ENCODE measurements at places on chromosomes 2 and 18.

GRCh38 chr2:236787885-236788284 is 218.3 kb downstream of the ACKR3 start:
- DNase-seq = no peak

GRCh38 chr2:189153619-189154018 is 25.9 kb downstream of the COL5A2 start:
- no peak for DNase-seq

DNA sequence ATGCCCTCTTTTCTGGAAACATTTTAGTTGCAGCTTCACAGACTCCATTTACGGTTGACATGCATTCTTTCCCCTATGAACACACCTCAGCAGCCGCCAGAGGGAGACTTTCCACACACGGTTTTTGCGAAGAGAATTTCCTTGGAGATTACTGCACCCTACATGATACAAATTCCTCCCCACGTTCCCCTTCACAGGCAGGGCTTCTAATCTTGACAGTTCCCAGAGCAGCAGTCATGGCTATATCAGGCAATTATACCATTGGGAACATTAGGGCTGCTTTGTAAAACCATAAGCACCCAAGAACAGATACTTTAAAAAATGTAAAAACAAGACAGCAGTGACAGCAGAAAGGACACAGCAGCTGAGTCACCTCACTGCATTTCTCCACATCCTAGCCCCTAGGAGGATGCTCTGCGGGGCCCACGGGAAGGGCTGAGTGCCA is 253.8 kb downstream of the TGIF1 start:
- peak; percentile 28 for DNase-seq

GRCh38 chr2:223100061-223100511 is 48.1 kb downstream of the KCNE4 start:
- no peak for DNase-seq

DNA sequence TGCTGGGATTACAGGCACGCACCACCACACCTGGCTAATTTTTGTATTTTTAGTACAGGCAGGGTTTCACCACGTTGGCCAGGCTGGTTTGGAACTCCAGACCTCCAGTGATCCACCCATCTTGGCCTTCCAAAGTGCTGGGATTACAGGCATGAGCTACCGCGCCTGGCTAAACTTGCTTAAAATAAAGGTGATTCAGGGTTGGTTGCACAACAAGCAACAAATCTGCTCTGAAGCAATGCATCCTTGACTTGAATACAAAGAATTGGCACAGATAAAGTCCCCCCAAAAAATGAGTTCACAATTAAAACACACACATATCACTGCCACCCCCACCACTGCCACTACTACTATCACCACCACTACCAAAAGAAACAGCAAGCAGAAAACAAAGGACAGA is 34.9 kb downstream of the CCDC88A start:
- no peak for DNase-seq

DNA sequence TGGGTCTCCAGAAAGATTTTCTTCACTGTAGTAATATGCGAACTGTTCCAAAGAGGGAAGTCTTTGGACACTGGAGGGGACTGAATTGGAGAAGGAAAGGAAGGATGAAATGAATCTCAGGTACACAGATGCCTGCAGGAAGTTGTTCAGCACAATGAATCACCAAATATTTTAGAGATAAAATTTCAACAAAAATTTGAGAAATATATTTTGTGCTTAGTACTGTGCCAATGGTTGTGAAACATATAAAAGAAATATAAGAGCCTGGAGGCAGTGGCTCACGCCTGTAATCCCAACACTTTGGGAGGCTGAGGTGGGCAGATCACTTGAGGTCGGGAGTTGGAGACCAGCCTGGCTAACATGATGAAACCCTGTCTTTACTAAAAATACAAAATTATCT is 3.2 kb downstream of the ELMOD3 start:
- DNase-seq = no peak

DNA sequence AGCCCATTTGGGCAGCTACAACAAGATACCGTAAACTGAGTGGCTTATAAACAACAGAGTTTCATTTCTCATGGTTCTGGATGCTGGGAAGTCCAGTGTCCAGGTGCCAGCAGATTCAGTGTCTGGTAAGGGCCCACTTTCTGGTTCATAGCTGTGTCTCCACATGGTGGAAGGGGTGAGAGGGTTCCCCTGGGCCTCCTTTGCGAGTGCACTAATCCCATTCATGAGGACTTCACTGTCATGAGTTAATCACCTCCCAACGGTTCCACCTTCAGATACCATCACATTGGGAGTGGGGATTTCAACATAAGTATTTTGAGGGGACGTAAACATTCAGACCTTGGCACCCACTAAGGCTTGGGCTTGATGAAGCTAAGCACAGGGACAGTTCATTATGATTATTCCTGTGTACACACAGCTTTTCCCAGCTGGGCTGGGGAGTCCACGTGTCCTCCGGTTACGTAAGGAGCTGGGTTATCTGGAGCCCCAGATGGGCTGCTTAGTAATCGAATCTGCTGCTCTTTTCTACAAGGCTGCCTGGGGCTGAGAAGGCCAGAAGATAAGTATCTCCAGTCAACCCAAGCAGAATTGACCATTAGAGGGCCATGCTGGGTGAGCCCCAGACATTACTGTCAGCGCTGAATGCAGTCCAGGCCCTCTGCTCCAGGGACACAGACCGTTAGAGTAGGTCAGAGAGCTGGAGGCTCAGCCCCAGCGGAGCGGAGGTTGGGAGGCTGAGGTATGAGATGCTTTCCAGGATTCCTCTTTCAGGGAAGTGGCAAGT is 42.7 kb downstream of the EPAS1 start:
- no peak for DNase-seq

GRCh38 chr2:18901242-18901641 is 311.9 kb upstream of the NT5C1B start:
- no peak for DNase-seq

GRCh38 chr18:9379118-9379517 is 44.5 kb downstream of the TWSG1 start:
- DNase-seq = no peak

DNA sequence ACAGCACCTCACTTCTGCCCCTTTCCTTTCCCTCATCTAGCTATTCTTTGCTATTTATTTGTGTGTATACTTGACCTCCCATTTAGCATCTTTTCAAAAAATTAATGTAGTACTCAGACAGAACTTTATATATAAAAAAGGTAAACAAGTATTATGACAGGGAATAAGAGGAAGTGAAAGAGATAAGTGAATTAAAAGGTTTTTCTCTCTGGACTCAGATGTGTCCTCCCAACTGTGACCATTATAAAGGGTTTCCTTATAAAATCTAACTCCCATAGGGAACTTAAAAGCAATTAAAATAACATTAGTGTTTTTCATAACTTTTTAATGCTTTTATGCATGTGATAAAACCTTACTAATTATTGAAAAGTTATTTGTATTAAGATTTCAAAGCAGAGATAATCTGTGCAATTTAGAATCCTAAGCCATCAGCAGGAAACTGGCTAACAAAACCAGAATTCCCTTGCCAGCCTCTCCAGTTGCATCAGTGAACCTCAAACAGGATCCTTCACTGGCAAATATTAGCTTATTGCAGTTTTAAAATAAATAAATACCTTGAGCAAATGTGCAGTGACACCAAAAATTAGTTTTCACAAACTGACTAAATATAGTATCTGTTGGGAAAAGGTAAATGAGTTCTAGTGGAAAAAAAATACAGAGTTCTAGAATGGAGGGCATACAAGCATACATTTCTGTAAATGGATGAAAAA is 930.7 kb downstream of the BCL11A start:
- no peak for DNase-seq

- DNase-seq = no peak
These were observed 168.1 kb downstream of the TRIB2 start for GRCh38 chr2:12884713-12885282.

- no peak for DNase-seq
These were observed 113.5 kb downstream of the DSC3 start for GRCh38 chr18:30929065-30929464.

DNA sequence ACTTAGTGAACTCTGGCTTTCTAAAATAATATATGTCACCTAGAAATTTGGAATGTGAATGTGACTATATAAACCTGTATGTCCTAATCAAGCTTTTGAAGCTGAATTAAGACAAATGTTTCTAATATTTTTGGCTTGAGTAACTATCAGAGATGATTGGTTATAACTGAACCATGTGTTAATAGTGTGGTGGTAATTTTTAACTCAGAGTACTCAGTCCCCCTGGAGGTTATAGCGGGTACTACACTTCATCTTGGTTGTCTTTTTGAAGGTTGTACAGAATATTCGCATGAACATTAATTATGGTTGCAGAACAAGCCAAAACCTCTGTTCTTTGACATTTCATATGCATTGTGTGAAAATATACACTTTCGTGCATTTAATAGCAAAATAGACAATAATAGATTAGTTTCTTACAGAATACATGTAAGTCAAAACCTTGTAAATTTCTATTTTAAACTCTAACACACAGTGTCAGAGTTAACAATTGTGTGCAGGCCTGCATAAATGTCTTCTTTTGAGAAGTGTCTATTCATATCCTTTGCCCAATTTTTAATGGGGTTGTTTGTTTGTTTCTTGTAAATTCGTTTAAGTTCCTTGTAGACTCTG is 86.0 kb downstream of the OSBPL6 start:
- DNase-seq = peak; percentile 37

DNA sequence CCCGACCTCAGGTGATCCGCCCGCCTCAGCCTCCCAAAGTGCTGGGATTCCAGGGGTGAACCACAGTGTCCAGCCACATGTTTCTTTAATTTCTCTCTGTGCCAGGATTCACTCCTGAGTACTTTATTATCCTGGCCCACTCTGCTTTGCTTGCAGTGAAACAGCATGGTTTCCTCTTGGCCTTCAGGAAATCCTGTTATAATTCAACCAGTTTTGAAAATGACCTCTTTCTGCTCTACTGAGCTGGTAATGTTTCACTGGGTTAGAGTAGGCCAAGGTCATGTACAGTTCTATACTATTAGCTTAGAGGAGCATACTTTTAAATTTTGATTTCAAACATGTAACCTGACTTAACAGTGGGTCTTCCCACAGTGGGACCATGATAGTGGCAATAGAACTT is 90.6 kb upstream of the PELI1 start:
- DNase-seq = no peak

- DNase-seq = peak; percentile 37
These were observed 5.3 kb upstream of the CRYBA2 start for GRCh38 chr2:218998414-218999002.

Data from NCI-H345 (cell line).